ENCODE measurements at places on chromosomes 6 and 20.

- DNase-seq: peak; percentile 82
These were observed 30.2 kb upstream of the SGK1 start for GRCh38 chr6:134347885-134348805.

- no peak for DNase-seq
These were observed 4.0 kb upstream of the WRNIP1 start for GRCh38 chr6:2760882-2761842.

DNA sequence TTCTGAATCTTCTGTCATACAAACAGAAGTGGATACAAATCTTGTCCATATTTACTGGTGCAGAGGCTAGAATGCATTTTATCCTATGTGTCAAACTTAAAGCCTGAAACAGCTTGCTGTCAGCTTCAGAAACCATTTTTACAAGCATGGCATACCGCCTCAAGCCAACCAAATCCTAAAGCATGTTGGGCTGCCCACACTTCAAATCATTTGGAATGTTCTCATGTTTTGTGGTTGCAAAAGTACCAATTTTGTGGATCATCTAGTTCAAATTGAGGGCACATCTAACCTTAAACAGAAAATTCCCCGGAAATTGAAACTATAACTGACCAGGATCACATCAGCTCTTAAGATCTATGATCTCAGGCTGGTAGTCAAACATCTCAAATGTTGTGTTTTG is 3.2 kb downstream of the GPR63 start:
- DNase-seq: no peak

GRCh38 chr6:3800850-3801591 is 48.2 kb upstream of the FAM50B start:
- DNase-seq: no peak

GRCh38 chr6:127212376-127212775 is 54.3 kb upstream of the RNF146 start:
- peak; percentile 77 for DNase-seq

- DNase-seq: no peak
These were observed 4.4 kb downstream of the GZF1 start for GRCh38 chr20:23366384-23366783.

- DNase-seq: no peak
These were observed 157.6 kb upstream of the OLIG3 start for GRCh38 chr6:137651591-137652335.

DNA sequence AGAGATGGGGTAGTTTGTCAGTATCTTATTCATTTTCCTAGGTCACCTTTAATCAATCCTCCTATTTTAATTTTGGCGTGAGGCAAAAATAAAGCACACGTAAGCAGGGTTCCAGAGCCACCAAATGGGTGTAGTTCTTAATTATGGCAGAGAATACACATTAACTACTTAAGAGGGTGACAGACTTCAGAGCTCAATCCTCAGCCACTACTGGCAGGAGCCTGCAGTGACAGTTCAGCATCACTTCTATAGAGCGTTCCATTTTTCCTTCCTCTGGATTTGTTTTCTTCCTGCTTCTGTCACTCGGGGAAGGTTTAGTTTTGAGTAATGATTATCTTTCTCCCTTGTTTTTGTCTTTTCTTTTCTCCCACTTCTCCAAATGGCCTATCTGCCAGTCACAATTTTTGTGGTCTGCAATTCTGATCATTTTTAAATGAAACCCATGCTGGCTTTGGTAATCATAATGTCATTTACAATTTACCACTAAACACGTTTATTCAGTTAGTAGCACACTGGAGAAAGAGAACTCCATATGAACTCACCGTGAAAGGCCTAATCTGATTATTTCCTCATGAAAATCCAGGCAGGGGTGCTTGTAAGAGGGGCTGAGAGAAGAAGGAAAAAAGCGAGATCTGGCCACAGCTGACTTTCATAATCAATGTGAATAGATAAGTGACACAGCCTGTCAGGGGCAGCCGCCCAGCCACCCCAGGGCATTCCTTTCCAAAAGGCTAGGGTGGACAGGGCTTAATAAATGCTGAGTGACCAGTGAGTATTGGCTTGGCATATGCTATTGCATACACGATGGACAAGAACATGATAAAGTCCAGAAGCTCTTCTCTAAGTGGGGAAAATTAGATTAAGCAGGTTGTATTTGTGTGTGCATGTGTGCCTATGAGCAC is 412.1 kb downstream of the PKHD1 start:
- DNase-seq: no peak

DNA sequence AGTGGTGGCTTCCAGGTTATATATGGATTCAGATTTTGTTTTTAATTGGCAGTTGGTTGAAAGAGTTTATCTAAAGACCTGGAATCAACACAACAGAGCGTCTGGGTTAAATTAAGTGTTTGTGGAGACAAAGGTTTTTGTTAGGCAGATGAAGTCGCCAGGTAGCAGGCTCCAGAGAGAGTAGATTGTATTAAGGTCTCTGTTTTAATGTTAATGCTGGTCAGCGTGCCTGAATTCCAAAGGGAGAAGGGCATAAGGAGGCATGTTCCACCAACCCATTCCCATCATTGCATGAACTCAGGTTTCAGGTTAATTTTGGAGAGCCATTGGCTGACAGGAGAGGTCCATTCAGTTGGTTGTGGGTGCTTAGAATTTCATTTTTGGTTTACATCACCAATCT is 744.1 kb upstream of the GJE1 start:
- DNase-seq: no peak

- DNase-seq: no peak
These were observed 22.7 kb downstream of the LAMA4 start for GRCh38 chr6:112231594-112232060.

Measured in G401 (cell line).